ENCODE measurements at places on chromosomes 1 and 21. TPM values are rescaled to one million over a fixed set of nuclear protein-coding genes. Genes with fewer than 3 reads are reported as not detected.

- DNase-seq = no peak
These were observed 504 bp upstream of the SDHC start for GRCh38 chr1:161313554-161314200.

- peak; percentile 34 for DNase-seq
These were observed 28.7 kb downstream of the HYI start for GRCh38 chr1:43425045-43425444.

- no peak for DNase-seq
These were observed 37.8 kb downstream of the FMO3 start for GRCh38 chr1:171128463-171128862.

- DNase-seq = no peak
These were observed 225.2 kb upstream of the TNR start for GRCh38 chr1:175968486-175969172.

- DNase-seq = no peak
These were observed 106.8 kb downstream of the LMO4 start for GRCh38 chr1:87435484-87435883.

DNA sequence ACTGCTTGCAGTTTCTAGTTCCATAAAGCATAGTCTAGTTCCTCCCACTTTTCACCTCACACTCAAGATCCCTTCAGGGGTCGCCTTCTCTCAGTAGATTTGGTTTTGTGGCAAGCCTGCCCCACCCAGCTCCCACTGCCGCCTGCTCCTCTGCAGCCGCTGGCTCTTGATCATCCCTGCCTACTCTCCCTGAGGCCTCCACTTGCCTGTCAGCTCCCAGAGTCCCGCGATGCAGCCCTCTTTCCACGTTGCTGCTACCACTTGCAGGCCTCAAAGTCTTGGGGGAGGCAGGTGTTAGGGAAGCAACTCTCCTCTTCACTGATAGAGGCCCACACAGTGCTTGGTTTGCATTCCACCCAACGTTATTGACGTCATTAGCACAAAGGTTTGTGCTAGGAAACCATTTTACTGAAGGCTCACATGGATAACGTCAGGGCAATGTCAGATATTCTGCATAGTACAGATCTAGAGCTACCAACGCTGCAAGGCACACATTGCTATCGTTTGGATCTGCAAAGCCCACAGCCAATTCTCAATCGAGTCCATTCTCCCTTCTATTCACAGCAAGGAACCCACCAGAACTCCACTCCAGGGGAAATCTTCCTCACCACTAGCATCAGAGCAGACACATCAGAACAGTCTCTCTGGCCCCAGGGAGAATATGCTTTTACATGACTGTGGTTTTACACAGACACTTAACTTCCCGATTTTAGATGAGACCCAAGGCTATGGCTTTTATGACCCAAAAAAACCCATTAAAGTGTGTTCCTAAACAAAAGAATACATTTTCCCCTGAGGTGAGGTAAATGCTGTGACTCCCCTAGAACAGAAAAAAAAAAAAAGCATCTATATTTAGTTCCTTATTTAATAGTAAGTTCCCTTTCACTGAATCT is 519.5 kb upstream of the CAMK1G start:
- DNase-seq = no peak

DNA sequence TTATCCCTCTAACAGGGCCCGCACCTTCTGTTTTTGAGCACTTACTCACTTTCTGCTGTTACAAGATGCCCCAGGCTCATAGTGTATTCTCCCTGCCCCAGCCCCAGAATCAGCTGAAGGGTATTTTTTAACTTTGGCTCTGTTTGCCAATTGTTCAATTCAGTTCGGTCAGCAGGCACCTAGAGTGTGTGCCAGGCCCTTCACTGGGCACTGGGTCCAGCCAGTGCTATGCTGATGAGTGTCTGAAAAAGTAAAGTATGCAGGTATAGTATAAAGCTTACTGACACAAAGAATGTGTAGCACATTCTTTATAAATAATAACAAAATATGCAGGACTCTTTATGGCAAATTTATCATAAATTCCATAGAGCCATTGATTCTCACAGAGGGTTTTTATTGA is 35.0 kb downstream of the FHAD1 start:
- DNase-seq = no peak

GRCh38 chr1:42845866-42846256 is 552 bp upstream of the ZNF691 start:
- no peak for DNase-seq

- DNase-seq = no peak
These were observed 167.3 kb downstream of the PBX1 start for GRCh38 chr1:164726235-164726634.

GRCh38 chr1:18197299-18197698 is 89.7 kb downstream of the IGSF21 start:
- DNase-seq = no peak

- no peak for DNase-seq
These were observed 4.6 kb upstream of the SOAT1 start for GRCh38 chr1:179288977-179289376.

DNA sequence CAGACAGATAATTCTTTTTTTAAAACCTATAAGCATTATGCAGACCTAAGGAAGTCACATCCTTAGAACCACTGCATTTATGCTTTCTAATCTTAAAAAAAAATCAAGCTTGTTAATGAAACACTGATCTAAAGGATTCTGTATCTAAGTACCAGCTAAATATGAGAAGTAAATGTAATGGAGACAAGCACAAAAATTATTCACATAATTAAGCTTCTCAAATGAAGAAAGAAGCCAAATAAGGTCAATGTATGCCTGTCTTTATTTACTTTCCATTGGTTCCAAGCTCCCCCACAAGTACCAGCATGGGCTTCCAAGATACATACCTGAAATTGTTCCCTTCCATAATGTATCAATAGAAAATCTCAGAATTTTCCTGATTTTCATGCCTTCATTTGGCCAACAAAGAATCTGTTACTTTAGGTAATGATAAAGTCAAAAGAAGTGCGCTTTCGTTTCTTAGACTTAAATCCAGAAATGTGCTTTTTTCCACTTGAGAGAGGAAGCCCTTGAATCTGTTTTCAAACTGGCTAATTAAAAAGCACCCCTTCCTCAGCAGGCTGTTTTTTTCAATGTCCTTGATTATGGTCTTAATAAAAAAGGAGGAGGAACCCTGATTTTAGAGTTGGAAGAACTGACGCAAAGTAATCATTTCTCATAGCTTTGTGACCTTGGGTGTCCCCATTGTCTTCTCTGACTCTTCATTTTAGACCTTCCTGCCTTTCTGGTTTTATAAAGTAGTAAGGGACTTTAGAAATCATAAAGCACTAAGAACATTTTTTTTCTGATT is 3.8 kb downstream of the RGS2 start:
- no peak for DNase-seq

CD53 gene
- 30.2 TPM for total RNA-seq

RAVER2 gene
- 8.8 TPM for total RNA-seq

TSPEAR gene
- 0.14 TPM for total RNA-seq

ALX3 gene
- not detected for total RNA-seq
